ENCODE measurements at places on chromosomes 12 and 14.

- H3K27me3 ChIP-seq: no peaks in the 10 kb centered on the region
- H3K4me3 ChIP-seq: no peak overlapping the region
- H3K27ac ChIP-seq: no peak overlapping the region
- no peak for DNase-seq
Observed at GRCh38 chr14:91349481-91350074, 68.0 kb downstream of the CCDC88C start.

GRCh38 chr14:50095895-50096294 is 20.5 kb downstream of the VCPKMT start:
- H3K4me3 ChIP-seq: no peak overlapping the region
- DNase-seq: no peak
- H3K27ac ChIP-seq: peak overlapping the region; percentile 12
- no peaks in the 10 kb centered on the region for H3K36me3 ChIP-seq
- H3K27me3 ChIP-seq: no peaks in the 10 kb centered on the region

DNA sequence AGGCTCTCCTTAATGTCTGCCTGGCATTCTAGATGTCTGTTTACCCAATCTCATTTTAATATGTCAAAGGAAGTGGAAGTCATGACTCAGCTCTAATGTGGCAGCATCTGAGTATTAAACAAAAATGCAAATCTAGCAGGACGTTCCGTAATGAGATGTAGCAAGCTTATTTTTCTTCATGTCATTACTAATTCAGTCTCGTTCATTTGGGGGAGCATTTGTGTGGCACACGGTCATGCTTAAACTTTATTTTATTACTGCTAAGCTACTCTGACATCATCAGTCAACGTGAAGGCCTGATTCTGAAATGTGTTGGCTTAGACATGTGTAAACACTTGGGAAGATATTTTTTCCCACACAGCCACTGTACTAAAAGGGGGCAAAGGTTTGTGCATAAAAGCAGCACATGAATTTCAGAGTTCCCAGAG is 326.7 kb upstream of the TMPO start:
- no peak overlapping the region for H3K27ac ChIP-seq
- H3K4me1 ChIP-seq: no peaks in the 10 kb centered on the region
- no peak overlapping the region for H3K4me3 ChIP-seq
- no peaks in the 10 kb centered on the region for H3K36me3 ChIP-seq
- no peak for DNase-seq
- H3K27me3 ChIP-seq: no peaks in the 10 kb centered on the region

DNA sequence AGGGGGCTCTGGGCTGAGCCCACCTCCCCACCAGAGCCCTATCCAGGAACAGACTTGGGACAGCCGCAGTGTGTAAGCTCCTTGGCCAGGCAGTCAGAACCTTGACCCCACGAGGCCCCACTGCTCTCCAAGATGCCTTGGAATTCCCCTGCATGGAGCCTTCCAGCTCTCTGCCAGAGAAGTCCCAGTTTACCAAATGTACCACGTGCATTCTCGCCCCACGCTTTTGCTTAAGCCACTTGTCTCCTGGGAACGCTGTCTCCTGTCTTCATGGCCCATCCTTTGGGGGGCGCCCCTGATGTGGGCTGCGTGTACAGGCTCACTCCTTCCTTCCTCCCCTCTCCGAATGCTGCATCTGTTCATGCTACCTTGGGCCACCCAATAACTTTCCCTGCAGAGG is 7.9 kb downstream of the FAIM2 start:
- no peak overlapping the region for H3K4me3 ChIP-seq
- no peak for DNase-seq
- H3K36me3 ChIP-seq: no peaks in the 10 kb centered on the region
- no peaks in the 10 kb centered on the region for H3K27me3 ChIP-seq
- H3K27ac ChIP-seq: no peak overlapping the region

GRCh38 chr14:22599349-22599748 is 1.2 kb downstream of the ABHD4 start:
- H3K27me3 ChIP-seq: no peaks in the 10 kb centered on the region
- no peak overlapping the region for H3K27ac ChIP-seq
- no peak for DNase-seq
- H3K4me1 ChIP-seq: no peaks in the 10 kb centered on the region
